ENCODE measurements at places on chromosomes 7 and 10.
A peak's percentile ranks its signal among the peaks of the same experiment; 100 is the strongest.

DNA sequence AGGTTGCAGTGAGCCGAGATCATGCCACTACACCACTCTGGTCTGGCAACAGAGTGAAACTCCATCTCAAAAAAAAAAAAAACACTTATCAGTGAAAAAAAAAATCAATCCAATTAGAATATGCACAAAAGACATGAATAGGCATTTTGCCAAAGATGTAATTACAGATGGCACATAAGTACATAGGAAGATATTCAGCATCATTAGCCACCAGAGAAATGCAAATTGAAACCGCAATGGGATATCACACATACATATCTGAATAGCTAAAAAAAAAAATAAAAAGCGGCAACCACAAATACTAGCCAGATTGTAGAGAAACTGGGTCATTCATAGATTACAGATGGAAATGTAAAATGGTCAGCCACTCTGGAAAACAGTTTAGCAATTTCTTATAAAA lies 1310.8 kb downstream of the XPNPEP1 start:
- no peak for DNase-seq

DNA sequence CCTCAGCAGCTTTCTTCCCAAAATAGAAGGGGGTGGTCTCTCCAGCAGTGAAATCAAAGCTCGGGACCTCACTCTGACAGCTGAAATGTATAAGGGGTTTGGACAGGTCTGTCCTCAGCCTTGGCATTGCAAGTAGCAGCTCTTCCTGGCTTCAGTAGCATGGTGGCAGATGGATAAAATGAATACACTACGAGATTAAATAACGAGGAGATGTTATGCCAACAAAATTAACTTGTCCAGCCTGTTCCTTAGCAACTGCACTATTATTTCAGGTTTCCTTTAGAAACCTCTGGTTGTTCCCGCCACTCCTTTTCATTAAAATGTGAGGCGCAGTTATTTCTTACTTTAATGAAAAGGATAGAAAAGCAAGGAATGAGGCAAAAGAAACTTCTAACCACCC lies 24.9 kb downstream of the PRLHR start:
- DNase-seq = no peak

DNA sequence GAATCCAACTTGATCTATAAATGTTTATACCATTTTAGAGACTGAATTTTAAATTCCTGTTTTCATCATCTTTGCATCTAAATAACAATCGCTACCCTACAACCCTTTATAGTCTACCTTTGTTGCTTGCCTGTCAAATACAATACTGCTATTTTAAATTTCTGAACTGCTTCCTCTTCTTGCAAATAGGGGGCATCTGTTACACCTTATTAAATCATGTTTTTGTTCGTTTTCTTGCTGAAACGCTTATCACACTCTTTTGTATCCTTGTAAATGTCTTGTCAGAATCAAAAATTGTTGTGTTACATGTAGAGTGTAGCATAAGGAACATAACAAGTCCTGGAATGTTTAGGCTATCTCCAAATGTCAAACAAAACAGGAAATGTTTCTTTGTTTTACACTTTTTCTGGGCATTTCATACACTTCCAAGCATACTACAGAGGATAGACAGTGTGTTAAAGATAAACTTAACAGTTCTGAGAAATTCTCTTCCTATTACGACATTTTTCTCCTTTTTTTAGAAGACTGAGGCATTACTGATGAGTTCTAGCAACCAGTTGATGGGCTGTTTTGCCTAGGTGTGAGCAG lies 281.3 kb downstream of the GPR158 start:
- DNase-seq = no peak

DNA sequence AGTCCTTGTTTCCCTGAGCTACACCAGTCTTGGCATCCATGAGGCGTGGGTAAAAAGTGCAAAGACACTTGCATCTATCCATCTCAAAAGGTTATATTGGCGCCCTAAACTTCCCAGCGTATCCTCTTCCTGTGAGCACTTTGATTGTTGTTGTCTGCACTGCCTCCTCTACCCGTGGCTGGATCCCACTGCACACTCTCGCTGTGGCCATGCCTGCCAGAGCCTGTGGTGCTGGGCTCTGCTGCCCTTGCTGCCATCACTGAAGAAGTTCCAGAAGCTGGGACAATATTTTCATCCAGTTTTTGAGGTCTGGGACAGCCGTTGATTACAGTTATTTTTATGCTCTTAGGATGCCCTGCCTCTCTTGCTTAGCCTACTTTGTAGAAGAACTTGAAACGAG lies 85.3 kb upstream of the PCGF5 start:
- no peak for DNase-seq

GRCh38 chr7:42471573-42472174 lies 234.7 kb upstream of the GLI3 start:
- no peak for DNase-seq

DNA sequence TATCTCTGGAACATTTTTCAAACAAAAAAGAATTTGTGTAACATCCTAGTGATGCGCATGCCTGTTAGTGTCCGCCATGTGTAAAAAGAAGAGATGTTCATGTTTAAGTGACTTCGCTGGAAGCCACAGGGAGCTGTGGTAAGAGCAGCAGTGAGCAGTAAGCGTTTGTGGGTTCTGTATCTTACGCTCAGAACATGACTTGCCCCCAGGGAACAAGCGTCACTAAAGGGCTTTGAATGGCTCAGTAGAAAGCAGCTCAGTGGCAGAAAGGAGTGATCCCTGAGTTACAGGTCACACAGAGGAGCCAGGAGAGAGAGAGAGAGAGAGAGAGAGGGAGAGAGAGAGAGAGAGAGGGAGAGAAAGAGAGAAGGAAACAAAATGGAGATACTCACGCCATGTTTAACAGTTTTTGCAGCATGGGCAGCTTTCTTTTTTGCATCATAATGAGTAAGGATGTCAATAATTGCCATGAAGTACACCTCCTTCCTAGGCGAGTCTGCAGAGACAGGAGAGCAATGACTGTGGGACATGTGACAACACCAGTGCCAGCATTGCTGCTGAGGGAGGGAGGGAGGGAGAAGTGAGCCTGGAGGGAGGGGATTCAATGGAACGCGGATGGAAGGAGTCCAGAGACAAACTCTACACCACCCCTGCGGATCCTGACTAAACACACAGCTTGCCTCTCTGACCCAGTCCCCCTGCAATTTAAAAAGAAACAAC lies 174.6 kb downstream of the PIP4K2A start:
- DNase-seq = no peak

DNA sequence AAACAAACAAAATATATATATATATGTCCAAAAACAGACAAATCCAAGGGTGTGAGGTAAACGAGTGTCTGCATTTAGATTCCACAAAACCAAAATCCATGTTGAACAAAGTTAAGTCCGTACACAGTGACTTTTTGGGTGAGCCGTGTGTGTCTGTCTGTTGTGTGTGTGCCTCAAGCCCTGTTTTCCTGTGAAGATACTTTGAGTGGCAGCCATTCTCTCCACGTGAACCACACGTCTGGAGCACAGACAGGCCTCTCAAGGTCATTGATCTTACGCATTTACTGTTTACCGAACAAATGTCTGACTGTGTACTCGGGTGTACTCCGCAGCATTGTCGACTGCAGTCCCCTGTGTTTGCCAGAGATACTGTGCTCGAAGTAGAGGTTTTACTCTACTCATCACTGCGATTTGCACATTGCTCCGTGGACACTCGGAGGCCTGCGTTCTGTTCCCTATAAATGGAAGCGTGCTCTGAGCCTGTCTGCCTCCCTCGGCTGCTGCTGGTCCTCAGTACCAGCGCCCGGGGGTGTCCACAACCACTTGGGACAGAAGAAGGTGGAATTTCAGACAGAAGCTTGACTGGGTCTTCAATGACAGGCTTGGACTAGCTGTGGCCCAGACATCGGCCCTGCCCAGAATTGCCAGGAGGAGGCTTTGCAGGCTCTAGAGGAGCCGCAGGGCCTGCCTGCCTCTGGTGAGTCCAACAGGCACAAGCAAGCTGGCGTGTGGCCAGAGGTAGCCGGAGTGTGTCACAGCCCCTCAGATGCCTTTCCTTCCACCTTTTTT lies 22.1 kb downstream of the CYP17A1 start:
- DNase-seq = peak; percentile 60

DNA sequence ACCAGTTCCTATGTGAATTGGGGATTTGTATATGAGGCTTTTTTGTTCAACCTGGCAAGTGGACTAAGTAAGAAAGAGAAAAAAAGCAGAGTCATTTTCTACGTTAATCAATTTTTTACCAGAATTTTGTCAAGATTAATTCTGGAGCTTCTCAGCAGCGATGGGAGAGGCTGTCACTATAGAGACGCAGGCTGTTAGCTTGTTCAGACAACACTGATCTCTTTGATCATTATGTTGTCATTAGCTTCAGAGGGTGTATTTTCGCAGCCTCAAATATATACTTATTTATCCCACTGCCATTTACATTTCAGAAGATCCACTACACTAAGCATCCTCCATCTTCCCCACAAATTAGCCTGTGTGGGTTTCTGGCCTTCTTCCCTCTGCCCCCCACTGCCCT lies 196.7 kb upstream of the PFKP start:
- no peak for DNase-seq

GRCh38 chr7:32415519-32415918 lies 74.7 kb downstream of the LSM5 start:
- no peak for DNase-seq

All from EH (cell line).